ENCODE measurements at places on chromosomes 5 and 9.

DNA sequence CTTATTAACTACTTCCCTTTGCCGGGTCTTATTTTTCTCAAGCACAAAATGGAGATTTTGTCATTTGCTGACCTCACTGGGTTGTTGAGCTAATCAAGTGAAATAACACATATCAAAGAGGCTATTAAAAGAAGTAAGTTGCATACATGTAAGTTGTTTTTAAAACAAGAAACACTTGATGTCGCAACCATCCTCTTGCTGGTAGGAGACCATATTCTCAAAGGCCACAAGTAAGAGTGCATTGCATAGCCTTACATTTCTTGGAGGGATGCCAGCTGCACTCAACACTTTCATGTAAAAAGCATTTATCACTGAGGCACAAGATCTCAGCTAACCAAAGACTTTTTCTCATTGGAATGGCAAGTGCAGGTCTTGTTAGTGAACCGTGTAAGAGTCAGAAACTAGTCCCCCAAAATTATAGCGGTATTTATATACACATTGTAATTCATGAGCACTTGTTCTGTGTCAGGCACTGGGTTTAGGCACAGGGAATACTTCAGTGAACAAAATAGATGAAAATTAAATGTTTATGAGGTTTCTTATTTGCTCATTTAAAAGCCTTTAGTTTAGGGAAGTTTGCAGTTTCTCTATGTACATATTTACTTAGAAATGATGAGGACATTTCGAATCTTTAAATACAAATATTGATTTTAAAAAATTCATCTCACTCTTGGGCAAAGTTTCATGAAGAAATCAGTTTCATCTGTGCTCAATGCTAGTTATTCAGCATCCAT is 72.0 kb downstream of the ZFAND5 start:
- DNase-seq = peak; percentile 50

- DNase-seq = no peak
Measured at GRCh38 chr5:121189342-121190305, 662.1 kb upstream of the FTMT start.

GRCh38 chr5:24477958-24478357 is 166.8 kb downstream of the CDH10 start:
- DNase-seq = no peak

DNA sequence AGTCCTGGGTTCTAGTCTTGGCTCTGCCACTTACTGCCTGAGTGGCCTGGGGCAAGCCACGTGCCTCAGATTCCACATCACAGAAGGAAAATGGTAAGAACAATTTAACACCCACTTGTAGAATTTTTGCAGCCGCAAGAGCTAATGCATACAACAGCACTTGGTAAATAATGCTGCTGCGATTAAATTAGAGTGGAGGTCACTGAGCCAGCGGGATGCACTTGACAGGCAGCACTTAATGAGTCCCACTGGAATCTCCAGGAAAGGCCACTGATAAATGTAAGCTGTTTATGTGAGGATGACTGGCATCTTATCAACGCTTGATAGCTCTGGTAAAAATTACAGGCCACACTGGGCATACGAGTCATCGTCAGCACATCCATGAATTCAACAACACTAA is 59.4 kb upstream of the UBTD2 start:
- DNase-seq = peak; percentile 78

GRCh38 chr5:176695073-176695472 is 47.8 kb downstream of the TSPAN17 start:
- DNase-seq = no peak

DNA sequence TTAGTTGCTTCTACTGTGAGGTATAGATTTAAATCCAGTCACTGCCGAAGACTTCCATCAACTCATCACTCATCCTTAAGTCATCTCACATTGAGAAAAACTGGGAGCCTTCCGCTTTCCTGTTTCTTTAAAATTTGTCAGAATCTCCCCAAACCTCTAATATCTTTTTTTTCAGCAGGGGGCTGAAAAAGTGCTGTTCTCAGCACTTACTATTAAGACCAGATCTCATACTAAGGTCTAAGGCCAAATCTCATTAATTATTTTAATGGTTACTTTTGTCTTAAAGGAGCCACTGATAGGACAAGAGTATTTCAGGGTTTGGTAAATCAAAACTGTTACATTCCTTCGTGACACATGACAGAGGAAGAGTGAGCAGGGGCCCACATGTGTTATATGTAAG is 134.6 kb upstream of the PRSS3 start:
- no peak for DNase-seq

- no peak for DNase-seq
Measured at GRCh38 chr5:111999286-111999685, 242.3 kb upstream of the NREP start.

GRCh38 chr9:90927496-90927895 is 125.9 kb downstream of the SYK start:
- no peak for DNase-seq

- no peak for DNase-seq
Measured at GRCh38 chr5:156834916-156835315, 15.2 kb upstream of the PPP1R2B start.

- DNase-seq = no peak
Measured at GRCh38 chr9:116387934-116388698, 234.5 kb downstream of the PAPPA start.

- no peak for DNase-seq
Measured at GRCh38 chr9:84667571-84668195, 1.8 kb upstream of the NTRK2 start.

DNA sequence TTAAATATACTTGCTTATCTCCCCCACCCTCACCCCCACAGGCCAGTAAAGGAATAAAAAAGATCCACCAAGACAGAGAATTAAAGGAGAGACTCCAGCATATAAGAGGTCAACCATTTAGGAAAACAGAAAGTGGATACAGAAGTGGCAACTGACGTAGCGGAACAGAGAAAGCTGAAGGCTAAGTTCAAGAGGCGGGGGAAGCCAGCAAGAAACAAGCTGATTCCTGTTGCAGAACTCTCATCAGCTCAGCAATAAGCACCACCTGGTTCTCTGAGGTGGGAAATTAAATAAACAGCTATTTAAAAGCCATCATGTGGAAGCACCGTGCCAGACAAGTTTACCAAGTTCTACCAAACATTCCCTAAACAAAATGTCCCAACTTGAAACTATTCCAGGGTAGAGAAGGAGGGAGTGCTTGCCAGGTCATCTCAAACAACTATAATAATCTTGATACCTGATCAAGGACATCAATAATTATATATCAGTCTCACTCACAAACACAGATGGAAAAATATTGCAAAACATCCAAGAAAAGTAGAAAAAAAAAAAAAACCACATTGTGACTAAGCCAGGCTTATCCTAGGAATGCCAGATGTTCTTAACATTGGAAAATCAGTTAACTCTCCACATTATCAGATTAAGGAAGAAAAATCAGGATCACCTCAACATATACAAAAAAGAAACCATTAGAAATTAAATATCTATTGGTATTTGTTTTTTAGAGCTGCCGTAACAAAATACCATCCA is 7.3 kb upstream of the ARL15 start:
- DNase-seq = no peak

DNA sequence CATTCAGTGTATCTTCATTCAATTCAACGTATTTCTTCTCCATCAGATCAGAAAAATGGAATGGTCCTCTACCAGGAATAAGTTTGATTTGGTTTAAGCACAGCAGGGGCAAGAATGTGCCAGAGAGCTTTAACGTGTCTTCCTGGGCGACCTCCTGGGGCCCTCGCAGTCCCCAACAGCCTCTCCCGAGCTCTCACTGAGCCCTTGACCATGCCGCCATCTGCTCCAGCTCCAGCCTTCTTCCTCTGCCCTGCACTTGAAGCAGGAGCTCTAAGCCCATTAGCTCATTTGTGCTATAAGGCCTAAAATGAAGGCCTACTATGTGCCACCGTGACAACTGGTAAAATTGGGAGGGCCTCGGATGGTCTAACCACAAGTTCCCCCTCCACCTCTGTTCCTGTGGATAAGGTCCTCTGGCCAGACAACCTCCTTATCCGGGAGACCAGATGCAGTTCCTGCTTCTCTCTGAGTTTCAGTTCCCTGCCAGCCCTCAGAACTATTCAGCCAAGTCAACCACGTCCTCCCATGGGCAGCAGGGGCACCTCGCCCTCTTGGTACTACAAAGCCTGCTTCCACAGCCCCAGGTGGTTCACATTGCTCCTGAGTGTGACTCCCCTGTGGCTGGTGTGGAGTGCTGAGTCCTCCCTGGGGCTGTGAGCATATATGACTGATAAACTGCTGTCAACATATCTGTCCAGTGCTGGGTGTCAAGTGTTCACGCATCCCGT is 35.8 kb downstream of the C5orf15 start:
- no peak for DNase-seq

DNA sequence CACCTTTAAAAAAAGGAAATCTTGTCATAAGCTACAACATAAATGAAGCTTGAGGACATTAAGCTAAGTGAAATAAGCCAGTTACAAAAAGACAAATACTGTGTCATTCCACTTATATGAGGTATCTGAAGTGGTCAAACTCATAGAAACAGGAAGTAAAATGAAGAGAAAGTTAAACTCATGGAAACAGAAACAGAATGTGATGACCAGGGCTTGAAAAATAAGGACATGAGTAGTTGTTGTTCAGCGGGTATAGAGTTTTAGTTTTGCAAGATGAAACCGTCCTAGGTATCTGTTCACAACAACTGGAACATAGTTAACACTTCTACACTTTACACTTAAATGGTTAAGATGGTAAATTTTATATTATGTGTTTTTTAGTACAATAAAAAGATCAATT is 47.8 kb upstream of the SLC1A3 start:
- DNase-seq = no peak

GRCh38 chr5:172223901-172224873 is 30.2 kb downstream of the EFCAB9 start:
- no peak for DNase-seq

DNA sequence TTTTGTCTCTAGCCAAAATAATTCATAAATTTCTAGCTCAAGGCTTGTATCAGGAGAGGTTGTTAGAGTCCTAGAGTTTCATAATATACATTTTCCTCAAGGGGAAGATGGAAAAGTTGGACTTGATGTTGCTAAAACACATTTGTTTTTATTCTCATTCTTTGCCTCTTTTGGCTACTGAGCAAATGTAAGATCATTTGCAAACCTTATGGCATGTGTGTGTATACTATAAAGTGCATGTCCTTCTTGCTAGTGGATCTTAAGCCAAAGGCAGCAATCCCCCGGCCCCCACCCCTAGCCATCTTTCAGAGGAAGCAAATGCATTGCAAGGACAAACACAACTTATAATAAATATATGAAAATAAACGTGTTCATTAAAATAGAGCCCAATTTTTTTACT is 43.0 kb downstream of the ADAMTSL1 start:
- DNase-seq = no peak

GRCh38 chr9:115036691-115037090 is 81.3 kb downstream of the TNC start:
- DNase-seq = no peak

DNA sequence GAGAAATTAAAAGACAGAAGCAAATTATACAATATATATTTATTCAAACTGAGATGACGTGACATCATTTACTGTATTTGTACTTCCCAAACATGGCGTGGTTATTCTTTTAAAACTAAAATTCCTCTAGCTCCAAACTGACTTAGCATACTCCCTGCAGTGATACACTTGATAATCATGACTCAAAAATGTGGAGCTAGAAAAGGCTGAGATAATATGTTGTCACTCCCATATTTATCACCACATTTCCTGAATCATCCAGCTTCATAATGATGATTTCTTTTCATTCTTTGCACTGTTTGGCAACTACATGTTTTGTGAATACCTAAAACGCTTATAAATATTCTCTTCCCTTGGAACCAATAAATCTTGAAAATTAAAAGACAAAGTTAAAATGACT is 341.0 kb downstream of the EBF1 start:
- DNase-seq = no peak

DNA sequence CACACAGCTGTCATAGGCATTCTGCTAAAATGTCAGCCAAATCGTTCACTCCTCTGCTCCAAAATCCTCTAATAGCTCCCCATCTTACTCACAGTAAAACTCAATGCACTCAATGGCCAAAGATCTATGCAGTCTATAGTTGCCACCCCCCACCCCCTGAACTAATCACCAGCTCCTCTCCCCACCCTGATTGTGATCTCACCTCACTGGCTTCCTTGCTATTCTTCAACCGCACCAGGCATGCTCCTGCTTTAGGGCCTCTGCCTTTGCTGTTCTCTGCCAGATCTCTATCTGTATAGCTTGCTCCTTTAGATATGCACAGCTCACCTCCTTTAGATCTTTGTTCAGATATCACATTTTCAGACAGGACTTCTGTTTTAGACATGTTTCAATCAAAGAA is 33.2 kb upstream of the SNX2 start:
- DNase-seq = no peak

- no peak for DNase-seq
Measured at GRCh38 chr5:67639313-67639712, 442.7 kb upstream of the CD180 start.

DNA sequence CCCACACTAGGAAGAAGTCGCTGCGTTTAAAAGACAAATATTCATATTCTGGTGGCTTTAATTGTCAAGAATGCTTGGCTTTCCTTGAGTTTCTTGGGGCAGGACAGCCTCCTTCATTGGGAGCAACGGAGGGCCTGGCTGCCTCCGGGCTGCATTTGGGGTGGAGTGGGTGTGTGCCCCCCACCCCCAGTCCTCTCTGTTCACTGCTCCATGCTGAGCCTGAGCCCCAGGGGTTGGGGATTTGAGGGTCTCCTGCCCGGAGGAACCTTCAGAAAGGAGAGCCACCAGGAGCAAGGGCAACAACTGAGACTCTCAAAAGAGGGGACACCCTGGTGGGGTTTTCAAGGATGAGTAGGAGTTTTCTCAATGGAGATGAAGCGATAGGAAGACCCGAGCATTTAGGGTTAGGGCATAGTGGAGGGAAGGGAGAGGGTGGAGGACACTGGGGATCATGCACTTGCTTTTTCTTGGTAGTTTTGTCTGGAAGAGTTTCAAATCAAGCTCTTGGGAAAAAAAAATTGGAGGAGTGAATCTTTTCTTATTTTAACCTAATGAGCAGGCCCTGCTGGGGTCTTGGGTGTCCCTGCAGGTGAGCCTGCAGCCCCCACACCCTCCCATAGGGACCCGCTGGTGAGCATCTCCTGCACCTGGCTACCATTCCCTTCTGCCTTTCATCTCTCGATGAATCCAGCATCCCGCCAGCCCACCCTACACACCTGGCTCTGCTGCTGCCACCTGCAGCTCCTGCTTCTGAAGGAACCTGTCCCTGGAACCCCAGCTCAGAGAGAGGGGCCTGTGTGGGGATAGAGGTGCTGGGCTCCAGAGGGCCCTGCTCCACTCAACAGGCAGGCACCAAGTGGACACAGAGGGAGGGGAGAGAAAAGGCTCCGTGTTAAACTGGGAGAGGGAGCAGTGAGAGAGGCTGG is 4.1 kb downstream of the SLC6A19 start:
- no peak for DNase-seq

GRCh38 chr5:132850066-132850465 is 16.2 kb downstream of the GDF9 start:
- no peak for DNase-seq

GRCh38 chr5:5209089-5209488 is 69.0 kb downstream of the ADAMTS16 start:
- DNase-seq = no peak

DNA sequence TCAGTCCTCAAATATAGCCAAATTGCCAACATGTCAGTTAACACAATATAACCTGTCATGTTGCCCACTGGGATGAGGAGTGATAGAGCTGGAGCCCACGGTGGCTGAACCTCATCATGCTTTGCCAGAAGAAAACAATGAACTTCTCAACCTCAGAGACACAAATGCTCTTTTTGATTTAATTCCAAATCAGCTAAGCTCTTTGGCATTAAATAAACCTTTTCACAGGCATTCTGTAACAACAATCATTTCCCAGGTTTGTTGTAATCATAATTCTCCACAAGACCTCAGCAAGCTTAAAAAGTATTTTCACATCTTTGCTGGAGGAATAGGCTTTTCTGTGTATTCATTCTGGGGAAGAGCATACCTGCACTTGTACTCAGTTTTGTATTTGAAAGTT is 830.9 kb downstream of the MAT2B start:
- no peak for DNase-seq
